Stimulated activated CD8-positive, alpha-beta memory T cell treated with anti-CD3 and anti-CD28 coated beads, Interleukin-12 subunit alpha, Interleukin-12 subunit beta, amount 100 ng/mL, for 1 hour (primary cell): ENCODE measurements at places on chromosomes 11 and 22.

DNA sequence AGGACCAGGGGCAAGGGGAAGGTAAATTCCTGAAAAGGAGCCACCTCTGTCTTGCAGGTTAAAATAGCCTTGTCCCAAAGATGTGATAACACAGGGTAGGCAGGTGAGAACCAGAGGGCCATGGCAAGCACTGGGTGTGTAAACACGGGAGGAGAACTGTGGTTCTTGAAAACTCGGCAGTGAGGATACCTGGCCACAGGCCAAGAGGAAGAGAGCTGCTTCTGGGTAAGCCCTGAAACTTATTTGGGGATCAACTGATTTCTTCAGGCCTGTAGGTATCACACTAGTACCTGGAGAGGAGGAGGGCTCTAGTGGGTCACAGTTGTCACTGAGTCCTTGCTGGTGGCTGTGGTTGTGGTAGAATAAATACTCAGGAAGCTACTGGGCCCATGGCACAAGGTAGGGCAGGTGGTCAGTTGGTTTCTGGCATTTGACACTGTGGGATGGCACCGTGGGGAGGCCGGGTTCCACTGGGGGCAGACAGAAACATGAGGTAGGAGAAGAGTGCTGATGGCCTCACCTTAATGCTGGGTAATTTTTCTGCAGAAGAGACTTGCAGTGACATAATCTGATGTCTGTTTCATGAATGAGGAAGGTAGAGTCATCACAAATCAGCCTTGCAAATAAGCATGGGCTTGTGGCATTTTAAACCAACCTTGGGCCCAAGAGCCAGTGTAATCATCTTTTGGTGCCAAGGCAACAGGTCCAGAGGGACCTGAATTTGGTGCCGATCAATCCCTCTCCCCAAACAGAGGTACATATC, 22.0 kb downstream of the AMPD3 start:
- DNase-seq = no peak

GRCh38 chr22:42306010-42306409, 35.6 kb upstream of the TCF20 start:
- DNase-seq = no peak

- no peak for DNase-seq
Observed at GRCh38 chr11:100774859-100775258, 87.8 kb downstream of the ARHGAP42 start.

- DNase-seq = no peak
Observed at GRCh38 chr11:65911682-65912568, 6.9 kb downstream of the C11orf68 start.

- DNase-seq = no peak
Observed at GRCh38 chr22:29816539-29816938, 21.5 kb downstream of the ASCC2 start.

DNA sequence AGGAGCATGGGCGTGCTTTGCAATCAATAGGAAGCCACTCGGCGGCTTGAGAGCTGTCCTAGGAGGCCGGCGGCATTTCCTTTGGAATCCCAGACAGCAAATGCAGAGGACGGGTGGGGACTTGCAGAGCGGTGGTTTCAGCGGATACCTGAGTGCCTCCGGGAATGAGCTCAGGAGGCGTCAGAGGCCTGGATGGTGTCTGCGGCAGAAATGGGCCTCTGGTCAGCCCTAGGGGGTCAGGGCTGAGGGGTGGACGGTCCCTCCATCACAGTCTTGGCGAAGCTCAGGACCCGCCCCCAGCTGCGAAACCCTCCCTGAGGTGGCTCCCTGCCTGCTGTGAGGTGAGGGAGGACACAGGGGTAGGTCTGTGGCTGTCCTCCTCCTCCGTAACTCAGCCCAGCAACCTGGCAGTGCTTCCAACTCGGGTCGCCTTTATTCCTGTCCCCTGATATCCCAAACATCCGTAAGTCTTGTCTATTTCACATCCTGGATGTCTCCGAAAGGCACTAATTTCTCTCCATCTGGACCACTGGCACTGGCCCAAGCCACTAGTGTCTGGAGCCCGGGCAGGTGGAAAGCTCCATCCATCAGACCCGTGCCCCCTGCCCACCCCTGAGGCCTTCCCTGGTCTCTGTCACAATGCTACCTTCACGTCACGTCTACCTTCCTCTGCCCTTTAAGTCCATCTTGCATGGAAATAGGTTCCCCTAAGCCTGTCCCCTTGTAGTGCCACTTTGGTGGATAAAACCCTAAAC, 686.6 kb downstream of the BRD1 start:
- no peak for DNase-seq

DNA sequence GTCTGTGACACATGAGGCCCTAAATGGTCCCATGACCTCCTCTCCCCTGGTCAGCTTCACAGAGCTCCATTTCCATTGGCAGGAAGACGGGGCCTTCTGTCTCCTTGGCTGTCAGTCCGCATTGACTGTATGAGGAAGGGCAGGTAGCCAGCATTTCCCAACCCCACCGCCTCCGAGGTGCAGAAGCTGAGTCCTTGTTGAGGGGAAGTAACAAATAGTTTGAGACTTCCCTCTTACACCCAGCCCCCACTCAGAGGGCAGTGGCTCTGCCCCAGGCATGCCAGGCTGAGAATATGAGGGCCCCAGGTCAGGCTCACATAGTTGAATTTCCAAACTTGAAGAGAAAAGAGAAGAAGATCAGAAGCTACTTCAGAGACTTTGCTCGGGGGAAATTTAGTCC, 611.1 kb downstream of the BRD1 start:
- no peak for DNase-seq

GRCh38 chr11:82863209-82863608, 37.0 kb downstream of the PRCP start:
- DNase-seq = no peak

GRCh38 chr11:35826949-35827348, 116.9 kb upstream of the LDLRAD3 start:
- no peak for DNase-seq

GRCh38 chr22:44084044-44084772, 60.1 kb downstream of the PARVB start:
- no peak for DNase-seq

DNA sequence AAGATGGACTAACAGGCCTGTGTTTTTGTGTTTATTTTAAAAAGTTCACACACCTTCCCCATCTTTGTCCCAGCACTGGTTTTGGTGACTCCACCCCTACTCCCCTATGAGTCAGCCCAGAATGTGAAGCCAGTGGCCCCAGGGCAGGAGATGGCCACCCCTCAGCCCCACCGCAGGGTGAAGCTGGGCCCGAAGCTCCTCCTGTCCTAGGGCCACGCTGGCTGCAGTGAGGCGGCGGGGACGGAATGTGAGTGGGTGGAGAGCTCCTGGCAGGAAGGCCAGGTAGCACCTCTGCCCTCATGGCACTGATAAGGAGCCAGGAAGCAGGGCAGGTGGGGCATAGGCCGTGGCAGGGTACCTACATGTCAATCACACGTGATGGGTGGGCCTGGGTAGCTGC, 39.9 kb downstream of the SGSM3 start:
- no peak for DNase-seq

DNA sequence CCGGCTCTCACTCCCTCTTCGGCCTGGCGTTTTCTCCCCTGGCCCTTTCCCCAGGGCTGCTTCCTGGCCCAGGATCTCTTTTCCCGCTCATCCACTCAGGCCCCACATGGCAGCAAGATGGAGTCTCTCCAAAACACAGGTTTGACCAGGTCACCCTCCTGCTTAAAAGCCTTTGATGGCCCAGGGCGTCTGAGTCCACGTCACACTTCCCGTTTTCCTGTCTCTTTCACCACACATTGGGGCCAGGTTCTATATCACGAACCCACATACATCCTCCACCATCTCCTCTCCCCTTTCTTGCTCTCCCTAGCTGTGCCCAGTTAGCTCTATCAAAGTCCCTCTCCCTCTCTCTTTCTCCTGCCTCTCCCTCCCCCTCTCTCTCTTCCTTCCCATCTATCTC, 7.8 kb upstream of the LRRC32 start:
- no peak for DNase-seq

DNA sequence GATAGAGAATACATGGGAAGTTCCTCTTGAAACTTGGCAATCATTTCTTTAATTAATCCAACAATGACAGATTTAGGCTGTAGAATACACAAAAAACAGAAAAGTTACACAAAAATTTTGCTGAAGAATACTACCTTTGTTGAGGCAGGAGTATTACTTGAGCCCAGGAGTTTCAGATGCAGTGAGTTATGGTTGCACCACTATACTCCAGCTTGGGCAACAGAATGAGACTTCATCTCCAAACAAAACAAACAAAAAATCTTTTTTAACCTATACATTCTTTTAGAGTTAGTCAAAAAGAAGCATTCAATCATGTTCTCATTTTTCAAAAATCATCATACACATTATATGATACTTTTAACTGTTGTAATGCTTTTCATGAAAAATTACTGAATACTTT, 22.1 kb downstream of the UEVLD start:
- no peak for DNase-seq

- DNase-seq = no peak
Observed at GRCh38 chr11:126390272-126390867, 34.9 kb downstream of the ST3GAL4 start.

GRCh38 chr11:116177521-116178210, 595.1 kb downstream of the BUD13 start:
- no peak for DNase-seq

GRCh38 chr11:115518983-115519628, 14.9 kb upstream of the CADM1 start:
- DNase-seq = no peak

GRCh38 chr11:11416917-11417316, 63.9 kb upstream of the CSNK2A3 start:
- no peak for DNase-seq

- DNase-seq = no peak
Observed at GRCh38 chr11:15258433-15259165, 143.9 kb downstream of the INSC start.

GRCh38 chr22:24002851-24003250, 2.4 kb downstream of the GSTT4 start:
- no peak for DNase-seq

DNA sequence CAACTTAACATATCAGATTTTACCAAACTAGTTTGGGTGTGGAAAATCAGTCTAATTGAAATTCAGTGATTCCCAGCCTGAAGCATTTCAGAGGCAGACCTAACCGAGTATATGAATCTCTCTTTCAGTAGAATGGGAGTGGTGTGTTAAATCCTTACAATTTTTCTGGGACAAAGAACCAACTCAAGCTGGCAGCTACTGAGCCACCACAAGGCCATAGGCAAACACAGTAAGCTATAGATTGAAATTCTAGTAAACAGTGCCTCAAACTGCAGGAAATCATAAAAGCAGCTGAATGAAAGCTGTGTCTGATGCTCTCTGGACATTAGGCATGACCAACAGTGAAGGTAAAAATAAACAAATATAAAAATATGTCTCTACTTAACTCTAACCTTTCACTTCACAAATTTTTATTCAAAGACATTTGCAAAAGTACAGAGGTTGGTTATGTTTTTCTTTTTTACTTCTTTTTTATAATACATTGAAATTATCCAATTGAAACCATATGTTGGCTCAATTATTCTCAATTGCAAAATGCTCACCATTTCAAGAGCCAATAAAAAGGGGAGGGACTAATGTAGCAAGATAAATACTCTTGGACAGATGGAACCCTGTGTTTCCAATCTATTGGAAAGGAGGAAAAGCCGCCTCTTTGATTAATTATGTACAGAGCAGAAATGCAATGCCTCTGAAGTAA, 35.8 kb upstream of the FIBIN start:
- no peak for DNase-seq

DNA sequence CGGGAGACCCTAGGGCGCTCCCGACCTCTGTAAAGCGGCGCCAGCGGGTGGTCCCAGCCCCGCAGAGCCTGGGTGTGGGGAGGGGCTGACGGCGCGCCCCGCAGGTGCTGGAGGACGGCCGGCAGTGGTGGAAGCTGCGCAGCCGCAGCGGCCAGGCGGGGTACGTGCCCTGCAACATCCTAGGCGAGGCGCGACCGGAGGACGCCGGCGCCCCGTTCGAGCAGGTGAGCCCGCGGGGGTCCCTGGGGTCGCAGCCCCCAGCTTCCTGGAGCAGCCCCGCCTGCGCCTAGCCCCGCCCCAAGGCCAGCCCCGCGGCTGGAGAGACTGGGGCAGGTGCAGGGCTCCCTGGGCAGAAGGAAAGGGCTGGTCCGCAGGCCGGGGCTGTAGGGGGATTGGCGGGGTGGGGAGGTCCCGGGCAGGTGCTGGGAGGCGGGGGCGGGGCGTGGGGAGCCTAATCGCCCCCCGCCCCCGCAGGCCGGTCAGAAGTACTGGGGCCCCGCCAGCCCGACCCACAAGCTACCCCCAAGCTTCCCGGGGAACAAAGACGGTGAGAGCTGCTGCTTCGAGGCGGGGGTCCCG, 19.7 kb downstream of the EPS8L2 start:
- no peak for DNase-seq

DNA sequence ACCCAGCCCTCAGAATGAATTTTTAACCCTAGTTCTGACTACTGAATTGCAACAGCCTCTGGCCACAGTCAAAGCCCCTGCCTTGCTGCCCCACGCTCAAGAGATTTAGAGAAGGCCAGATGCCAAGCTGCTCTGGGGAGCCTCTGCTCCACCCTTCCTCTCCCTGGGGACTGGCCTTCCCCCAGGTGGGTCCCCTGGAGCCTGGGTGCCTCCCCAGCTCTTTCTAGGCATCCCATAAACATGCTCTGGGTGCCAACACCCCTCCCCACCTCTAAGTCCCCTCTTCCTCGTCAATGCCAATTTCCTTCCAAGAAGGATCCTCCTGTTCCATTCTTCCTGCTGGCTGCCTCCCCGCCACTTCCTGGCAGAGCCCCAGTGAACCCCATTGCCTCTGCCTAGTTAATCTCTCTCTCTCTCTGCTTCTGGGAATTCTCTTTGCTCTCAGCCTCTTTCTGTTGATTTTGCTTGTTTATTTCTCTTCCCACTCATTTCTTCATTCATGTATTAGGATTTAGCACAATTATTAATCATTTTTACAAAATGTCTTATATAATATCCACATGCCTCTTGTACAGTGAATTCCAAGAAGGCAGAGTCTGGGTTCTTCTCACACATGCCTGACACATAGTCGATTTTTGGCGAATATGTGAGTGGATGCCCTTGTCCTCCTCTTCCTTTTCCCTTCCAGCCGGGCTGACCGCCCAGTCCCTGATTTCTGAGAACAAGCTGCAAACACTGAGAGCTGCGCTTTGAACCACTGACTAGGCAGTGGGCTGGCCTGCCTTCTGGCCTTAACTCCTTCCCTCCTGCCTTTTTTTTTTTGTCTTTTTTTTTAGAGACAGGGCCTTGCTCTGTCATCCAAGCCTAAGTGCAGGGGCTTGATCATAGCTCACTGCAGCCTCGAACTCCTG, 17.5 kb downstream of the UQCR10 start:
- no peak for DNase-seq

DNA sequence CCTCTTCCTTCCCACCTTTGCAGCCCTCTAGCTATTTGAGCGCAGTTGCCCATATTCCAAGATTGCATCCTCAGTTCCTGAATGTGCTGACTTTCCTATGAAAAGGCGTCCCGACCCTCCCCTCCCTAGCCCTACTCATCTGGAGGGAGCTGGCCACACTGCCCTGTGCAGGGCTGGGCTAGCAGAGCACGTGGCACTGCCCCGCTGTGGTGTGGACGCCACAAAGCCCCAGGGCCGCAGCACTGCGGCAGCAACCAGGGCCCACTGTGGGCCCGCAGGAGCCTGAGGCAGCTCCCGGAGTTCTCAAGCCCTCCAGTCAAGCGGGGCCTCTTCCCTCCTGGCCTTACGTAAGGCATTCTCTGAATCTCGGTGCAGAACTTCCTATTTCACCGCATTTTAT, 27.6 kb downstream of the B3GAT1 start:
- DNase-seq = no peak

- DNase-seq = no peak
Observed at GRCh38 chr11:58977470-58977869, 38.2 kb downstream of the GLYATL1 start.
